ENCODE measurements at places on chromosomes 6 and 20. TPM values are rescaled to one million over a fixed set of nuclear protein-coding genes. Genes with fewer than 3 reads are reported as not detected.
A peak's percentile ranks its signal among the peaks of the same experiment; 100 is the strongest.

- no peak overlapping the region for H3K4me3 ChIP-seq
- H3K27me3 ChIP-seq, result no peaks in the 10 kb centered on the region
- no peaks in the 10 kb centered on the region for H3K36me3 ChIP-seq
- H3K27ac ChIP-seq, result no peak overlapping the region
- H3K4me1 ChIP-seq, result no peaks in the 10 kb centered on the region
These were observed 70.4 kb downstream of the ALDH5A1 start for GRCh38 chr6:24565196-24565595.

Gene MYBL2
- total RNA-seq, result 81.3 TPM

DNA sequence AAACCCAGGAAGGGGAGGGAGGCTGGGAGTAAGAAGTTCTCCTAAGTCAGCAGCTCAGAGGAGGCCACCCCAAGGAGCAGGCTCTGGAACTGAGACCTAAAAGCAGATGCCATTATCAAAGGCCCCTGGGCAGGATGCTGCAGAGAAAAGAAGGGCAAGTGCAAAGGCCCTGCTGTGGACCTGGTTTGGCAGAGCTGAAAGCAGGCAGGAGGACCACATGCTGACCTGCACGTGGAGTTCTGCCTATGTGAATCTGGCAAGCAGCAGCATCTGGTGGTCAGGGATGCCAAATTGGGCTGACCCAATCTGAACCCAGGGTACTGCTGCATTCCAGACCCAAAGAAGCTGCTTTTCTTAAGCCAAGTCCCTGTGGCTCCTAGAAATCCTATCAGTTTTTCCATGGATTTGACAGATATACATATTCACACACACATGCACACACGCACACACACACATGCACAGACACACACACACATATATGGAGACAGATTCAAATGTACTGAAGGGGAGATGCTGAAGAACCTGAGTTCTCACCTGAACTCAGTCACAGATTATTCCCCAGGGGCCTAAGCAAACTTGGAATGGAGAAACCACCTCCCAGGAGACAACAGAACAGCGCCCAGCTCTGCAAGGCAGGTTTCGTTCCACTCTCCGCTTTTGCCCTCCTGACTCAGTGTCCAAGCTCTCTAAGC is 119.9 kb downstream of the FOXA2 start:
- no peak for DNase-seq
- no peaks in the 10 kb centered on the region for H3K27me3 ChIP-seq
- no peak overlapping the region for H3K27ac ChIP-seq
- no peaks in the 10 kb centered on the region for H3K4me1 ChIP-seq
- no peaks in the 10 kb centered on the region for H3K36me3 ChIP-seq

Gene ASIP
- total RNA-seq, result not detected

DNA sequence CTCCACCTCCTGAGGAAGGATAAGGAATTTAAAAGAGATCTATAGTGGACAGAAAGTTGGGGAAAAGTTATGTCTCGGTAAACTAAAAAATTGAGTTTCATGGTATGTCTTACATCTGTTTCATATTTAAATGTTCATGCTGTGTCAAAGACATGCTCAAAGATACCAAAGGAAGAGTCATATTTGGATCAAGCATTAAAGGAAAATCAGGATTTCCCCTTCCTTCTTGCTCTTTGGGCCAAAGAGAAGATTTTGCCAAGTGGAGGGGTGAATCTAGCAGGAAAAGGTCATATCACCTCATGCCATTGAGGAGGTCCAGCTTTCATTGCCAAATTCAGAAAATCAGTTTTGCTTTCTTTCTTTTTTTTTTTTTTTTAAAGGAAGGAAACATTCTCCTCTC is 192.4 kb downstream of the OGFRL1 start:
- H3K4me1 ChIP-seq, result peaks cover 2% of the 10 kb centered on the region
- H3K4me3 ChIP-seq, result no peak overlapping the region
- DNase-seq, result no peak

Gene MOG
- total RNA-seq, result not detected

Gene PARD6B
- total RNA-seq, result 8.2 TPM

Gene PLCB1
- 4.0 TPM for total RNA-seq

GRCh38 chr6:129705212-129705611 is 4.8 kb downstream of the ARHGAP18 start:
- H3K4me1 ChIP-seq, result peaks cover 26% of the 10 kb centered on the region
- no peak for DNase-seq
- H3K36me3 ChIP-seq, result no peaks in the 10 kb centered on the region
- no peak overlapping the region for H3K27ac ChIP-seq
- no peak overlapping the region for H3K4me3 ChIP-seq
- no peaks in the 10 kb centered on the region for H3K27me3 ChIP-seq

Gene SLC24A3
- total RNA-seq, result not detected

DNA sequence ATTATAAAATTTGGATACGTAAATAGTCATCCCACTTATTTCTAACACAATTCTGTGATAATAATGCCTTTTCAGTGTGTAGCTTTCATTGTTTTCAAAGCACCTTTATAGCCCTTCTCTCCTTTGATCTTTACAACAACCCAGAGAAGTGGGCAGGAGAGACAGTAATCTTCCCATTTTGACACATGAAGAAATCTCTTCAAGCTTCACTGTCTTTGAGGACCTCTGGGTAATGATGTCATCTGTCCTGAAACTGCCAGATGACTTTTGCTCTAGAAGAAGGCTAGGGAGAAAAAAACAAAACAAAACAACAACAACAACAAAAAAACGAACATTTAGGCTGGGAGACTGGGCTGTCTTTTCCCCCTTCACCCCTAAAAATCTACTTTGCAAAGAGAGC is 203.0 kb downstream of the KCNQ5 start:
- peaks cover 3% of the 10 kb centered on the region for H3K36me3 ChIP-seq
- no peak overlapping the region for H3K27ac ChIP-seq
- no peak overlapping the region for H3K4me3 ChIP-seq

DNA sequence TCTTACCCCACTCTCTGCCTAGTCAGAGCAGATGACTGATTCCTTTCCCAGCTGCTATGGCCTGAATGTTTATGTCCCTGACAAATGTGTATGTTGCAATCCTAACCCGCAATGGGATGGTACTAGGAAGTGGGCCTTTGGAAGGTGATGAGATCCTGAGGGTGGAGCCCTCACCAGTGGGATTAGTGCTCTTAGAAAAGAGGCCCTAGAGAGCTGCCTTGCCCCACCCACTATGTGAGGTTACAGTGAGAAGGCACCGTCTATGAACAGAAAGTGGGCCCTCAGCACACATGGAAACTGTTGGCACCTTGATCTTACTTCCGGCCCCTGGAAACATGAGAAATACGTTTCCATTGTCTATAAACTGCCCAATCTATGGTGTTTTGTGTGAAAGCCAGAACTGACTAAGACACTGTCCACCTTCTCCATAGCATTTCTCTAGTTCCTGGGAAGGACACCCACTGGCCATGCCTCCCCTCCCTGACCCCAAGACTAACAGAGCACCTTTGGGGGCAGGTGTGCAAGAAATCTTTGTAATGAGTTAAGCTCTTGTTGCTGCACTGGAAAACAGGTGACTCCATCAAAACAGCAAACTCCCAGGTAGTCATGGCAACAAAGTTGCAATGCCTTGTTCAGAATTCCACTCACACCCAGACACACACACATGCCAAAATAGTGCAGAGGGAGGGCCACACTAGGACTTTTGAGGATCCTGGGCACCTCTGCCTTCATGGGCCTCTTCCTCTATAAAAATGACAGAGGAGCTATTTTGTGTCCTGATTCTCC is 16.2 kb downstream of the GABRR2 start:
- peaks cover 26% of the 10 kb centered on the region for H3K4me1 ChIP-seq
- peak; percentile 77 for DNase-seq
- H3K27ac ChIP-seq, result peak overlapping the region; percentile 78

- H3K27ac ChIP-seq, result no peak overlapping the region
- DNase-seq, result peak; percentile 79
- peak overlapping the region; percentile 17 for H3K4me3 ChIP-seq
- H3K36me3 ChIP-seq, result no peaks in the 10 kb centered on the region
- H3K4me1 ChIP-seq, result peaks cover 7% of the 10 kb centered on the region
- H3K27me3 ChIP-seq, result peaks cover 6% of the 10 kb centered on the region
These were observed 18.6 kb upstream of the FOXO3 start for GRCh38 chr6:108541843-108542759.

Data from activated CD4-positive, alpha-beta memory T cell treated with anti-CD3 and anti-CD28 coated beads for 36 hours (primary cell).